ENCODE measurements at places on chromosomes 5 and 9.

- DNase-seq, result no peak
These were observed 19.0 kb downstream of the FLT4 start for GRCh38 chr5:180630426-180630825.

DNA sequence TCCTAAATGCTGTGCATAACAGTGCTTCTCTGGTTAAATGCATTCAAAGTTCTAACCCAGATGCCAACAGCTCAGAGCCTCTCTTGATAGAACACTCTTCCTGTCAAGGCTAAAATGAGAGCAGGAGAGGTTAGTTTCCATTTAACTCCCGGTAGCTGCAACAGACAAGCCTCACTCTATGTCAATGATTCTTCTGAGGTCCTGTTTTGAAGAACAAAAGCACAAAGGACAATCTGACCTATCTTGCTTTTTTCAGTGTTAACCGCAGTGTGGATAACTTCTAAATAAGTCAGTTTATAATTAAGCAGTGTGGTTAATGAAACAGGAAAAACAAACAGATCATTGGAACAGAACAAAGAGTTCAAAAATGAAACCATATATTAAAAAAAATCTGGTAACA lies 80.7 kb downstream of the ANKRD55 start:
- DNase-seq, result no peak

DNA sequence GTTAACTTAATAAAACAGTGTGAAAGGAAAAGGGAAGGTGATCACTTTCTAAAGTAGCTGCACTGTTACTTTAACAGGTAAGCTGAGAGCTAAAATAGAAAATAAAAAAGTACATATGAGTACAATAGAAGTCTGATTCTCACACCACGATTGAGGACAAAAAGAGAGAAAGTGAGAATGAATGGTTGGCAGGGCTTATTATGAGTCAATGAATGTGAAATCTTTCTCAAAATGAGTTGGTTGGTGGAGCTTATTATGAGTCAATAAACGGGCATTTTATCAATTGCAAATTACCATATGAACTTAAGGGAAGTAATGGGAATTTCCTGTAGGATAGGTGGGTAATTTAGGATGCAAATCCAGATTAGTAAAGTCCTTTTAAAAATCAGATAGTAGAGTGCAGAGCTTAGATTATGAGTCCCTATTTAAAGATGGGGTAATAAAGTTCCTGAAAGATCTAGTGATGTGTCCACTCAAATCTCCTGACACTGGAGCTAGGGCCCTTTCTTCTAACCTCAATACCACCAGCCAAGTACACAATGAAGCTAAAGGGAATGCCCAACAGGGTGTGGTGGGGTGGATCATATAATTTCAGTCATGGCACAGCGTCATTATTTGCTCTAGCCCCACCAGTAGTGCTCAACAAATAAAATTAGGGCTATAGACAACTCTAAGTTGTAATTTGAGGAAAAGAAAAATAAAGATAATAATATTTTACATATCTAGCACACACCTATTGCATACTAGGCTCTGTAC lies 21.1 kb upstream of the TLR4 start:
- DNase-seq, result no peak

GRCh38 chr5:151257731-151258181 lies 4.8 kb downstream of the GM2A start:
- no peak for DNase-seq

- DNase-seq, result no peak
These were observed 60.9 kb upstream of the TLR4 start for GRCh38 chr9:117643288-117643654.

DNA sequence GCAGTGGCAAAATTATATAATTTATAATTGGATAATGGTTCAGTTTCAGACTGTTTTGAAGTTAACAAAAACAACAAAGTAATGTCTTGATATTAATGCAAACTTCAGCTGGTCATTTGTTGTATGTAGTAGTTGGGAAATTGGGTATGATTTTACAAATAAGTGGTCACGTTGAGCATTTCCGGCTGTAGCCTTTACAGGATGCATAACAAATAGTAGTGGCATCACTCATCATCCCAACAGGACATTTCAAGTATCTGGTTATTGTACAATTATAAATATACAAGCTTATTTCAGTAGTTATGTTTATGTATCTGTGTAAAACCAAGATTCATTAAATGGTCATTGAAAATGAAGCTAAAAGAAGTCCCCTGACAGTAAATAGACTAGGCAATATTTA lies 72.9 kb downstream of the SMIM15 start:
- no peak for DNase-seq

DNA sequence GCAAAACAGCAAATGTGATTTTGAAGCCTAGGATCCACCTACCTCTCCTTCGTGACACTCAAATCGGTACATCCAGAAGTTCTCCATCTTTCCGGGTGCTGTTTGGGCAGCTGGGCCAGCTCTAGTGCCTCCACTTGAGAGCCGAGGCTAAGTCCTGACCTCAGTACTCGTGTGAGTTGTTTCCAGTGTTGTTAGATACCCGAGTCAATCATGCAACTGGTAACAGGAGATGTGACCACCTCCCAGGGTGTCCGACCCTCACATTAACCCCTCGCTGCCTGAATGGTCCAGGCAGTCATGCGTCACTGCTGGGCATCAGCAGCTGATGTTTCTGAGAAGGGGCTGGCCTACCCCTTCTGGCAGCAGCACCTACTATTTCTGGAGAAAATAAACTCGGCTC lies 170.3 kb downstream of the ENTREP1 start:
- DNase-seq, result no peak

DNA sequence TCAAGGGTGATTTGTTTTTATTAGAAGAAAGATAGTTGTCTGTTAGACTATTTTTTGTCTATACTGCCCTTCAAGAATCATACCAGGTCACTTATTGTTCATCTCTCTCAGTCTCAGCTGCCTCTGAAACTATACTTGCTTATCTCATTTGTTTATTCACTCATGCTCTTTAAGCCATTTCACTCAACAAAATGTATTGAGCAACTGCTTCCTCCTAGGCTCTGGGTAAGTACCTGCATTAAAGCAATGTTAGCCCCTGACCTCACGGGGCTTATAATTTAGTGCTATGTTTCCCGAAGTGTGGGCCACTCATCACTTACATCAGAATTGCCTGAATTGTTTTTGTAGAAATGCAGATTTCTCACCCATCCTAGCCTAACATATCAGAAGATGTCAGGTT lies 100.9 kb downstream of the DPYSL3 start:
- DNase-seq, result no peak

GRCh38 chr9:116628716-116629115 lies 58.4 kb upstream of the TRIM32 start:
- peak; percentile 19 for DNase-seq

DNA sequence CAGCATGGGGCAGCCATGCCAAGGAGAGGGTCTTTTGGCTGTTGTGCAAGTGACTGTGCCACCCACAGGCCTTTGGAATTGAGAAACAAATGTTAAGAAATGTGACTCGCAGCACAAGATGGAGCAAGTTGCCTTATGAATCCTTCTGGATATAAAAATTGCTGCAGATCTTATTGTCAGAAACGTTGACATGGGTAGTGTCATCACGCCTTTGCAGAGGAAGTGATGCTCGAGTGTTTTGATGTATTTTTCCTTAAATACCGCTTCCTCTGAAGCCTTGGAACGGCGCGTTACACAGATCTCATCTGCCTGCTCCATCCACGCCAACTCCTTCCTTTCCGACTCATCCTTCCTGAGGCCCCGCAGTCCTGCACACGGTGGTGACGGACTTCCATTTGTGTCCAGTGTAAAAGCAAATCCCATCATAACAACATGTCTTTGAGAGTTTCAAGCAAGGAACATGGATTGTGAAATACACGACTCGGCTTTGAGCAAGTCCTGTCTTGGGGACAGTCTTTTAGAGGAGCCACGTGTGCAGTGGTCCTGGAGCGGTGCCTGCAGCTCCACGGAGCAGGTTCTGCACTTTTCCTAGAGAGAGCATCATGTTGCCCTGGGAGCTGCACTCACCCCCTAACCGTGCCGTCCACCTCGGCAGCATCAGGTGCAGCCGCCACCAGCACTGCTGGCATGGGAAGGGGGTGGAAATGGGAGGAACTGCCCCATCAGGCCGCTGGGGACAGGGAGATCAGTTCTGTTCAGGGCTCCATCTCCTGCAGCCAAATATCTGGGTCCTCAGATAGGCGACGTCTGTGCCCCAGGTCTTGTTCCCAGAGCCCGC lies 15.1 kb downstream of the ROPN1L start:
- no peak for DNase-seq

DNA sequence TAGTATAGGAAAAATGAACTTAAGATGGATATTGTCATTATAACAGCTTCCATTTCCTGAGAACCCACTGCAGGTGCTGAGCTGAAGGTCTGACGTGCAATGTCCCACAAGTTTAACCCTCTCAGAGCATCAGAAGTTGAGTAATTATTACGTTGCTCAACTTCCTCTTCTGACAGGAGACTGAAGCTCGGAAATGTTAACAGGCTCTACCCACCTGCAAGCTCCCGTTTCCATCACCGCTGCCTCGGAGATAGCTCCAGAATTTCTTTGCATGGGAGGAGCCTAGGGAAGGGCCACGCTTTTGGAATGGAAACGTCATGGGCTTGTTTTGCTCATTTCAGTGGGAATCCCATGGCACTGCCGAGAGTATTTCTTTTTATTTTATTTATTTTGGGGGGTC lies 1.0 kb upstream of the NTMT1 start:
- no peak for DNase-seq

Measured in fibroblast of skin of left biceps (primary cell).